HFFc6 (cell line): ENCODE measurements at places on chromosomes 12 and 14. TPM values are rescaled to one million over a fixed set of nuclear protein-coding genes. Genes with fewer than 3 reads are reported as not detected.

C12orf60 gene
- total RNA-seq: 0.48 to 1.2 TPM (median 0.61 TPM) in 3 replicates

DTX1 gene
- not detected in 3 replicates for total RNA-seq

NDRG2 gene
- total RNA-seq: 0.19 to 0.27 TPM in 2 of 3 replicates, not detected in the other

L2HGDH gene
- total RNA-seq: 3.6 to 4.3 TPM (median 3.8 TPM) in 3 replicates

SELPLG gene
- 6.2 to 8.7 TPM (median 7.2 TPM) in 3 replicates for total RNA-seq

CRIP2 gene
- total RNA-seq: 6.8 and 20.0 TPM in 2 replicates

MAP1LC3B2 gene
- 1.7 to 3.5 TPM (median 2.0 TPM) in 3 replicates for total RNA-seq

NDUFA9 gene
- 89.0 to 112 TPM (median 90.5 TPM) in 3 replicates for total RNA-seq

CCDC175 gene
- total RNA-seq: not detected in 3 replicates

PIGH gene
- total RNA-seq: 8.5 to 10.5 TPM (median 8.6 TPM) in 3 replicates

PRR4 gene
- 1.0 to 1.6 TPM (median 1.3 TPM) in 3 replicates for total RNA-seq
